ENCODE measurements at places on chromosomes 7 and 10.

- DNase-seq = no peak
These were observed at the start of gene DNAH11 for GRCh38 chr7:21542891-21543527. TSS of gene DNAH11 (plus strand) at chr7:21543039. CDS start at chr7:21543246, 207 bp downstream.

GRCh38 chr7:112214883-112215282 is 8.4 kb downstream of the ZNF277 start:
- no peak for DNase-seq

DNA sequence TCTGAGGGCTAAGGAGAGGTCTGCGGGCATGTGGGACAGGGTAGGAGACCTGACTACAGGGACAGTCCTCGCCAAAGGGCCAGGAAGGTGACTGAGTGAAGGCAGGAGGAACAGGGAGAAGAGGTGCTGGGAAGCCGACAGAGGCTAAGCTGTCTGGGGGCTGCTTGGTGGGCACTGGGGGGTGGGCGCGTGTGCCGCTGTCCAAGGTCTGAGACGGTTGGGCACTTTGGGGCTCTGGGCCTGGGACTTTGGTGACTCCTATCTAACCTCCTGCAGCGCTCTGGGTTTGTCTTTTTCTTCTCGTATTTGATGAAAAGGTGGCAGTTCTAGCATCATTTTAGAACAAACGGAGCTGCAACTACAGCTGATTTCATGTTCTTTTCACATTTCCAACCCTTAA is 141.5 kb downstream of the C10orf105 start:
- no peak for DNase-seq

DNA sequence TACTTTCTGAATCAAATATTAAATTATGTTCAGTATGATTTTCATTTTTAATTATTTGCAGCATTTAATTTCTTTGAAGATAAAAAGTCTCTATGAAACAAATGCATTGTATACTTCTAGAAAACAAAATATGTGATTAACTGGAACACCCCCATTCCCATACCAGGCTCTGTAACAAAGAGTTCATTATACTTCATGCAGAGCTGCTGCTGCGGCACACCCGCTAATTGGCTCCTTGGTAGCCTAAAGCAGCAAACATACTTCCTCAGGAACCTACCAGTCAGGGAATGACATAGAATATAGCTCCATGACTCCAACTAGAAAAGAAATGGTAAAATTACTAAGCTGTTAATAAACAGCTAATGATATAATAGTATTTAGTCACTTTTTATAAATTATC is 19.3 kb downstream of the RAB11FIP2 start:
- no peak for DNase-seq

- no peak for DNase-seq
These were observed 381.0 kb upstream of the NRP1 start for GRCh38 chr10:33715303-33715975.

DNA sequence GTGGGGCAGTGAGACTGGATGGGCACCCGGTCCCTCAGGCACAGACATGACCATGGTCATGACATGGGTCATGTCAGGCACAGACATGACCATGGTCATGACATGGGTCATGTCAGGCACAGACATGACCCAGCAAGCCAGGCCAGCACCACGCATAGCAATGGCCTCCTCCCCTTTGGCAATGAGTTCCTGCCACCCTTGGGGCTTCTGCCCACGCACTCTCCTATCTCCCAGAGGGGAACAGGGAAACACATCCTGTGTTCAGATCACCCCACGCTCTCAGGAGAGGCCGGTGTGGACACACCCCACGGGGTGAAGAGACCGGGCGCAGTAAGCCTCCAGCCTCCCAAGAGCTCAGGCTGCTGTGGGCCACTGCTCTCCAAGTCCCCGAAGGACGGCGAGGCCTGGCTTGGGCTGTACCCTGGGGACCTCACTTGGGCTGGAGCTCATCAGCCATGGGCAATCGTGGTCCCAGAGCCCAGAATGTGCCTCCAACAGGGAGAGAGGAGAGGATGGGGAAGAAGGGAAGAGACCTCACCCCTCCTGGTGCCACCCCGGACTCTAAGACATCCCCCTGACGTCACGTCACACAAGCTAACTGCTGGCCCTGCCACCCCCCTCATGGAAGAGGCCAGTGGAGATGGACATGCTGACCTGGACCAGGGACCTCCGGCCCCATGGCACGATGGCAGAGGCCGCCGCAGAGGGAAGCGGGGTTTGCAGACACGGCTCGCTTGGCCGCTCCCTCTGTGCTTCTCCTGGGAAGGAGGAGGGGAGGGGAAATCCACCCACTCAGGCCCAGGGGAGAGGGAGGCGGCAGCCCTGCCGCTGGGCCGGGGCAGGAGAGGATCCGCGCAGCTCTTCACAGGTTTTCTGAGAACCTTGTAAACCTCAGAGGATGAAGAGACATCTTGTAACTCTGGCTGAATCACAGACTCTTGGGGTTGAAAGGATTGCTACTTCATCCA is 269.6 kb downstream of the ELFN1 start:
- DNase-seq = no peak
